ENCODE measurements at places on chromosomes 3 and 15. TPM values are rescaled to one million over a fixed set of nuclear protein-coding genes. Genes with fewer than 3 reads are reported as not detected.

DNA sequence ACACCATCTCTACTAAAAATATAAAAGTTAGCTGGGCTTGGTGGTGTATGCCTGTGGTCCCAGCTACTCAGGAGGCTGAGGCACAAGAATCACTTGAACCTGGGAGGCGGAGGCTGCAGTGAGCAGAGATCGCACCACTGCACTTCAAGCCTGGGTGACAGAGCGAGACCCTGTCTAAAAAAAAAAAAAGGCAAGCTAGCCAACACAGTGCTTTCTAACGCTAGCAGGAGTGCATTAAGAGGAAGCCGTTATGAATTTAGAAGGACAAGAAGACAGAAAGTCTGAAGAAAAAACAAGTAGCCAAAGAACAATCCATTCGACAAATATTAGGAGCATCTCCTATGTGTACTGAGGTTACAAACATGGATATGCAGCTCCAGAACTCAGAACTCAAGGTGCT, 28.6 kb downstream of the BHLHE40 start:
- no peak for DNase-seq

- peak; percentile 3 for DNase-seq
These were observed 59.4 kb upstream of the ATP2C1 start for GRCh38 chr3:130834476-130834875.

DNA sequence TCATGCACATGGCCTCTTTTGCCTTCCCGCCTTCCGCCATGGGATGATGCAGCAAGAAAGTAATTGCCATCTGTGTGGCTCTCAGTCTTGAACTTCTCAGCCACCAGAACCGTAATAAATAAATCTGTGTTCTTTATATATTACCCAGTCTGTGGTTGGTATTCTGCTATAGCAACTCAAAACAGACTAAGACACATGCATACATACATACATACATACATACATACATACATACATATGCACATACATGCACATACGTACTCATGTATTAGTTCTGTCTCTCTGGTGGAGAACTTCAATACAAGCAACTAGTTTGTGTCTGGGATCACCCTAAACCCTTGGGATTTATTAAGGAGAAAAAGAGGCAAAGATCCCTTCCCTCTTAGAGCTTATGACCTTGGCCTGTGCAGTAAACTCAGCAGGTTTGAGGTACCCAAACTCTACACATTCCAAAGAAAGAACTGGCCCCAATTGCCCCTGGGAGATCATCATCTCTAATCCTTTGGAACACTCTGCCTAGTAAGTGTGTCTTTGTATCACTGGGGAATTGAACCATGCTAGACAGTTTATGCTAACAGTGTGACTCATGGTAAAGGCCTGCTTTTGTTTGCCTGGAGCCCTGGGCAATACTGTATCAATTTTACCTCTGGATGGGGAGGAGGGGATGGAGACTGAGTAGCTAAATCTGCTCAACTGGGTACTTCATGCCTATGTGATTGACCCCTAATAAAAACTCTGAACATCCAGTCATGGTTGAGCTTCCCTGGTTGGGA, 115.6 kb upstream of the LMCD1 start:
- no peak for DNase-seq

The VEPH1 gene
- 8.2 TPM for total RNA-seq

The DPPA2 gene
- not detected for total RNA-seq

DNA sequence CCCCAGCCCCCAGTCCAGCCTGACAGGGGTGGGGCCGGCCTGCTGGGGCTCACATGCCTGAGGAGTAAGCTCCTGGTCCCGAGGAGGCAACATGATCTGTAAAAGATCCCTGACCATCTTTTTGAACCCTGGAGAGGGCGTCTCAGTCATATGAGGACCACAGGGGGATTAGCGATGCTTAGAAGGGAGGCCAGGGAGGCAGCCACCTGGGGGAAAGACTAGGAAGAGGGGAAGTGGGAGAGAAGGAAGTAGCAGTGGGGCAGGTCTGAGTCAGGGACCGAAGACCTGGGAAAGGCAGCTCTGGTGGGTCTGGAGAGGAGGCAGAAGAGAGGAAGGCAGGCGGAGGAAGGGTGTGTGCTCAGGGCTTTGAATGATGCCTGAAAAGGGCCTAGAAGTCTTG, 18.9 kb downstream of the PIF1 start:
- no peak for DNase-seq

DNA sequence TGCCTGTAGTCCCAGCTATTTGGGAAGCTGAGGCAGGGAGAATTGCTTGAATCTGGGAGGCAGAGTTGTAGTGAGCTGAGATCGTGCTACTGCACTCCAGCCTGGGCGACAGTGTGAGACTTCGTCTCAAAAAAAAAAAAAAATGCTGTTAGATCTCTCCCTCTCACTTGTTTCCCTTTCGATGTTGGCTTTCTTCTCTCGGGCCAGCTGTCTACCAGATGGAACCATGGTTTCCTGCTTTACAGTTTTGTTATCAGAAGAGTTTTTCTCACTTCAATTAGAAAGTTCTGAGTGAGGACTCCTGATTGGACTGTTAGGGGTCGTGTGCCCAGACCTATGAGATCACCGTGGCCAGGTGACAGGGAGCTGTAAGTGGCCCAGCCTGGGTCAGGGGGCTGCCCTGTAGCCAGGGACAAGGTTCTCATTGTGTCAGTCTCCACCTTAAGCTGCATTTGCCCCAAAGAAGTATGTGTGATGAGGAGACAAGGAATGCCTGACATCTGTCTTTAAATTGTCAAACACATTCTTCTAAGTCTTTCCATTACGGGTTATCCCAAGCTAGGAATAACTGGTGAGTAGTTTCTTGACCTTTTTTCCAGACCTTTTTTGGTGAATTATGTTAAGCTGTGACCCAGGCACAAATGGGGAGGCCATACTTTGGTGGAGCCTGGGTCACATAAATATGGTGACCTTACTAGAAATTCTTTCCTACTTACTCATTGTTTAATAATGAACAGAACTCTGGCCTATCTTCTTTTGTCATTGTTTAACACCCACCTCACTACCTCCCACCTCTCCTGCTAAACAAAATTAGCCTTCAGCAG, 25.2 kb downstream of the SNAPC5 start:
- peak; percentile 47 for DNase-seq

The FBN1 gene
- 163 TPM for total RNA-seq

The HYAL2 gene
- total RNA-seq = 601 TPM

DNA sequence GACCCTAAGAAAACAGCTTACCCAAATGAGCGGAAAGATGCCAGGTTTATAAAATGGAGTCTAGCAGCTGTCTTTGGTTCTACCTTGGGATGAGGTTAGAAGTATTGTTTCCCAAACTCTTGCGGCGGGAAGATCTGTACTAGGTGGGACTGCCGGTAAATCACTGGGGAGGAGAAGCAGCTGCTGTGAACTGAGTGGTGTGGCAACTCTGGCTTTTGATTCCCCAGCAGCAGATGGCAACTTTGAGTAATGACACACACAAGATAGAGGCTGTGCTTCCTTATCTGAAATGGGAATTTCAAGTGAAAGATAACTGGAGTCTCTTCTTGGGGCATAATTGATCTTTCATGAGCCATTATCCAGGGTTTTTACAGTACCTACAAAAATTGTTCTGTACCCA, 184.9 kb downstream of the ATG7 start:
- DNase-seq = no peak

DNA sequence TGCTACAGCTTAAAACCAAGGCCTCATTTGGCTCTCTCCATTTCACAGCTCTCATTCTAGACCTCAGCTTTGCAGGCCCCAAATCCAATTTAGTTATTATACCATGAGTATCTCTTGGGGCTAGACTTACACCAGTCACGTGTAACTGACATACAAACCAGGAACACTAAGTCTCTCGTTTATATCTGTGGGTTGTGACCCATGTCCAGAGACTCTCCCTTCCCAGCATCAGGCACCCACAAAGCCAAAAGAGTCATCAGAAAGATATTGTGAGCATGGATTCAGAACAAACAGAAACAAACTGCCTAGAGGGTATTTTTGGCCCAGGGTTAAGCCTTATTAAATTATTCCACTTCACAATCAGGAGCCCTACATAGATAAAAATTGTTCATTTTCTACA, 5.6 kb upstream of the CCDC13 start:
- no peak for DNase-seq

DNA sequence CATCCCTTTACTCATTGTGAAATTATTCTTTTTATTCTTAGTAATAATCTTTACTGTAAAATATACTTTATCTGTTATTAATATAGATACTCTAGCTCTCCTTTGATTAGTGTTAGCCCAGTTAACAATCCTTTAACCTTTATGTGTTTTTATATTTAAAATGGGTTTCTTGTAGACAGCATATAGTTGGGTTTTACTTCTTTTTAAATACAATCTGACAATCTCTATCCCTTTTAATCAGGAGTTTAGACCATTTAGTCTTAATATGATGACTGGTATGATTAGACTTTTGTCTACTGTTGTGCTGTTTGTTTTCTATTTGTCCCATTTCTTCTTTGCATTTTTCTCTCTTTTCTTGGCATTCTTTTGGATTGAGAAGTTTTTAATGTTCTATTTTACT, 30.1 kb downstream of the GLCE start:
- no peak for DNase-seq

DNA sequence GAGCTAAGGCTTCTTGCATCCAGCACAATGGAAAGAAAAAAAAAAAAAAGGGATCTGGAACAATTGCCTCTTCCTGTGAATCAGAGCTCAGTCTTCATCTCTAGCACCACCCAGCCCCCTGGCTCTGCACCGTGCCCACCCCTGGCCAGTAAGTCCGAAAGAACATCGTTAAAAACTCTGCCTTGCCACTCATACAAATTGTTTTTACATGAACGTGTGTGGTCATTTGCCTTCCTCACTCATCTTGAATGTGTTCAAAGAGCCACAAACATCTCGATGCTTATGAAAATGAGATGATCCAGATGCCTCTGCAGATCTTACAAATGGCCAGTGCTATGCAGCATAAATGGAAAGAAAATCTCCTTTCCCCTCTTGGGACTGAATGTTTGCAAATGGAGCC, 400.0 kb upstream of the PPP2R3A start:
- no peak for DNase-seq

The ITPKA gene
- total RNA-seq = 0.56 TPM

The B3GNT5 gene
- total RNA-seq = 40.3 TPM

DNA sequence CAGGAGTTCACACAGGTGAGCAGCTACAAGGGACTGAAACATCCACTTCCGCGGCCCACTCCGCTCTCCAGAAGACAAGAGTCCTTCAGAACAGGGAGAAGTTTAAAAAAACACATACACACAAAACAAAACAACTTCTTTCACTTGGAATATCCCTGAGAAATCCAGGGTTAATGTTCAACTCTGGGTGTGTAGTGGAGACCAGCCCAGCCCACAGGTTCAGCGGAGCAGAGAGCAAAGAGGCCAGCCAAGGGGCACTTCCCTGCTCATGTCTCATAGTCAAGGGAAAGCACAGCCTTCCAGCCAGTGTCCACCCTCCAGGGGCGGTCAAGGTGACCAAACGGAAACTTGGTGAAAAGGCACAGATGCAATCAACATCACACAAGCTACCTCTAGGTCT, 41.6 kb downstream of the WNT5A start:
- no peak for DNase-seq

The CYP11A1 gene
- total RNA-seq = not detected

DNA sequence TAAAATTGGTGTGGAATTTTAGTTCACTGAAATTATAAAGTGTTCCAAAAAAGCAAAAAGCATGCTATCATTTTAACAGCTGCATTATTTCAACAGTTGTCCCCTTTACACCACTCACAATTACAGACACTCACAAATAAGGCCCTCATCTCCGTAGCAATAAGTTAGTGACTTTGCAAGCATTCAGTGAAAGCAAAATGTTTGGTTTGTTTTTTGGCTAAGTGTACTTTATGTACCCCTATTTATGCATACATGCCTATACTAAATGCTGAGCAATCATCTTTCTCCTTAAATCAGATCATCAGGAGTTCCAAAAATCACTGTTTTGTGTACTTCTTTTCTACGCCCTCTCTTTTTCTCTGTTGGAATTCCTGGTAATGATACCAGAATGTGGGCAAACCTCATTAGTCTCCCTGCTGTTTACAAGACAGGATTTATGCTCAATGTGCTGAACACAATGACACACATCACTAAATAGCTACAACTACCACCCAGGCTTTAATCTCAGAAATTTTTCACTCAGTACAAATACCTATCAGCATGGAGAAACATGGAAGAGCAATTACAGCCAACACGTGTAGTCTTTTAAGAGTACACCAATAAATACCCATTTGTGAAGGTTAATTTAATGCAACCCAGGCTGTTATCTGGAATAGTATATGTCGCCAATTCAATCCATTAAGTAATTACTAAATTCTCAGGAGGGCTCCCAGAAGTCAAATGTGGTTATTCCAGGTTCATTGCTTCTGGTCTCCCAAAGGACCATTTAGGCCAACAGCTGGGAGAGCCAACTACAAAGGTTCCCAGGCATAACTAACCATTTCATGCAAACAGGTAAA, 12.0 kb downstream of the ALDH1A2 start:
- DNase-seq = no peak

GRCh38 chr15:36885771-36886170, 214.6 kb downstream of the MEIS2 start:
- DNase-seq = no peak

- DNase-seq = peak; percentile 3
These were observed 41.2 kb upstream of the IGSF10 start for GRCh38 chr3:151501923-151502632.

The MKRN2OS gene
- not detected for total RNA-seq

- DNase-seq = peak; percentile 44
These were observed 781 bp upstream of the CYP1A1 start for GRCh38 chr15:74725845-74726773.

The CNTN4 gene
- 0.17 TPM for total RNA-seq

The HTR3E gene
- total RNA-seq = not detected
